ENCODE measurements at places on chromosomes 13 and 19.

DNA sequence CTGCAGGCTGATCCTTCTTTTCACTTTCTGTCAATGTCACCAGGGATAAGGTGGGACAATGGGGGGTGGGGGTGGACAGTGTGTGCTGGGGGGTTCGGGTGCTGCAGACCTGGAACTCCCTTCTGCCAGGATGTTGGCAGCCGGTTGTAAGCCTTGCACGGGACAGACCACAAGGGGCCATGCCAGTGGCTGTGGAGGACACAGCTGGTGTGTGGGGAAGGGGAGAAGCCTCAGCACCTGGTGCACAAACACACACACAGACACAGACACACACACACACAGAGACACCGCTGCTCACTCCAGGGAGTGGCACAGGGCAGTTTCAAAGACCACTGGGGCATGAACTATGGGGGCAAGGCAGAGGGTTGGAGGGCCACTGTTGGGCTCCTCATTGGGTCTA lies 3.6 kb downstream of the F2RL3 start:
- no peak for DNase-seq

- DNase-seq: no peak
Observed at GRCh38 chr13:84570831-84571230, 688.6 kb upstream of the SLITRK1 start.

- DNase-seq: peak; percentile 1
Observed at GRCh38 chr13:44068737-44069136, 189.0 kb downstream of the LACC1 start.

DNA sequence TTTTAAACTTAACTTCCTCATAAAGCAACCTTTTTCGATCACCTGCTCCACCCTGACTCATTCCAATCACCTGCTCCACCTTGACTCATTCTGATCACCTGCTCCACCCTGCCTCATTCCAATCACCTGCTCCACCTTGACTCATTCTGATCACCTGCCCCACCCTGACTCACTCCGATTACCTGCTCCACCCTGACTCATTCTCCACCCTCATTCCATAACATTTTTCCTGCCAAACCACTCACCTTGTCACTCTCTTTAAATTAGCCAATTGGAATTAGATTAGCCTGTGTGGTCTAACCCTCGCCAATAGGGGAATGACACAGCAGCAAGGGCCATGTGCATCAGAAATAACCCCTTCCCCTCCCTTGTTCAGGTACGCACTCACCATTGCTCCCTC lies 31.9 kb upstream of the ZNF83 start:
- DNase-seq: no peak

GRCh38 chr13:40388617-40389016 lies 277.8 kb downstream of the FOXO1 start:
- no peak for DNase-seq

DNA sequence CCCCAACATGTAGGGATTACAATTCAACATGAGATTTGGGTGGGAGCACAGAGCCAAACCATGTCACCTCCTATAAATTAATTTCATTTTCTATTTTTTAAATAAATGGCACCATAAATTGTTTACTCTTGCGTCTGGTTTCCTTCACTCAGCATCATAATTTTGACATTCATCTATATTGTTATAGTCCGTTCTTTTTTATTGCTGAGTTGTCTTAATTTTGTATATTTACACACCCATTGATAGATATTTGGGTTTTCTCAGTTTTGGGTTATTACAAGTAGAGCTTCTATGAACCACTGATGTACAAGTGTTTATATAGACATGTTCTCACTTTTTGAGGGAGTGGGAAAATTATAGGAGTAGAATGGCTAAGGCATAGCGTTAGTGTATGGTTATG lies 445.4 kb downstream of the MYO16 start:
- no peak for DNase-seq

DNA sequence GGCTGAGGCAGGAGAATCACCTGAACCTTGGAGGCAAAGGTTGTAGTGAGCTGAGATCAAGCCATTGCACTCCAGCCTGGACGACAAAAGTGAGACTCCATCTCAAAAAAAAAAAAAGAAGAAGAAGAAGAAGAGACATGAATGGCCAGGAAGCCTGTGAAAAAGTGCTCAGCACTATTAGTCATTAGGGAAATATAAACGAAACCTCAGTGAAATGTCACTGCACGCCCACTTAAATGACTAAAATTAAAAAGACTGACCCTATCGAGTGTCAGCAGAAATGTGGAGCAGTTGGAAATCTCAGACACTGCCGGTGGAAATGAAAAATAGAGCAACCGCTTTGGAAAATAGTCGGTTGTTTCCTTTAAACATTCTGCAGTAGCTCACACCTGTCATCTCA lies 5.5 kb upstream of the TYROBP start:
- DNase-seq: no peak

DNA sequence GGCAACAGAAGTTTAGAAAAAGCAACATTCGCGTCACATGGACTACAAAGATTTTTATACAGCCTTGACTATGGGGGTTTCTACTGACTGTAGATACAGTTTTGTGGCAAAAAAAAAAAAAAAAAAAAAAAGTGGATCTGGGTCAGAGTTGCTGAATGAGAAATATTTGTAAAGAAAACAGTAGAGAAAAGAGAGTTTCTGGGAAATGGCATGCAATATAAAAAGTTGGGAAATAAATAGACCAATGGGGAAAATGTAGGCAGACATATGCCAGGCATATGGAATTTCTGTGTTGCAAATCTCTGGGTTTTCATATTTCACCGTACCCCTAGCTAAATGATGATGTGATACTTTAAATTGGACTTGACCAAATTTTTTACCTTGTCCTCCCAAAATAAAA lies 315.3 kb downstream of the EFNB2 start:
- DNase-seq: no peak

DNA sequence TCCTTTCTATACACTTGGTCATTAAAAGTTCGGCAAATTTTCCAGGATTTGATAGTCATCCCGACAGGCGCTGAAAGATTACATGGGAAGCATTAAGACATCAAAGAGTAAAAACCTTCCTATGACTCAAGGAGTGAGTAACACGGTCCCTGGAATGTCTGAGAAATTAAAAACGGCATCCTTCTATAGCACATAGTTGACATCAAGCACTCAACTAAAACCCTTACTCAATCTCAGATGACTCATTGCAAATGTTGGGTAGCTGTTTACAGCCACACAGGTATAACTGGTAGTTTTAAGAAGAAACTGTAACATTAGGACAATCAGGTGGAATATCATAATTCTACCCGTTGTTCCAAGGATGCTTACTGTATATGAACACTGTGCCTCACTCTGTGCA lies 6.4 kb upstream of the LGALS13 start:
- DNase-seq: no peak

DNA sequence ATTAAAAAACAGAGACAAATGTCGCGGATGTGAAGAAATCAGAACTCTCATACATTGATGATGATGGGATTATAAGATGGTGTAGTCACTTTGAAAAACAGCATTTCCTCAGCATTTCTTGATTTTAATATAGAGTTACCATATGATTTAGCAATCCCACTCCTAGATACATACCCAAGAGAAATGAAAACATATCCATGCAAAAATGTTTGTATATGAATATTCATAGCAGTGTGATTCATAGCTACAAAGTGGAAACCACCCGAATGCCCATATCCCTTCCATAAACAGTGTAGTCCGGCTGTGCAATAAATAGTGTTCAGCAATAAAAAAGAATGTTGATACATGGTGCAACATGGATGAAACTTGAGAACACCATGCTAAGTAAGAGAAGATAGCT lies 44.6 kb downstream of the DPY19L3 start:
- DNase-seq: no peak

- no peak for DNase-seq
Observed at GRCh38 chr13:84243340-84243739, 361.1 kb upstream of the SLITRK1 start.

DNA sequence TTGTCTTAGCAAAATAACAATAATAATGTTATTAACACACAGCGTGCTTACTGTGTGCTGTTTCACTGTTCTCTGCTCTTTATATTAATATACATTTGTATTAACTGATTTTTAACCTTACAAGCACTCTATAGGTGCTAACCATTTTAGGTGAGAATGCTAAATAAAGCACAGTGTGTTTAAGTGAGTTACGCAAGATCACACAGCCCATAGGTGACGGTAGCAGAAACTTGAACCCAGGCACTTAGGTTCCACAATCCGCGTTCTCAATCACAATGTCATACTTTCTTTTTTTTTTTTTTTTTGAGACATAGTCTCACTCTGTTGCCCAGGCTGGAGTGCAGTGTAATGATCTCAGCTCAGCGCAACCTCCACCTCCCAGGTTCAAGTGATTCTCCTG lies 5.8 kb downstream of the ZNF30 start:
- no peak for DNase-seq

- DNase-seq: no peak
Observed at GRCh38 chr13:78768950-78769349, 110.0 kb upstream of the OBI1 start.

- no peak for DNase-seq
Observed at GRCh38 chr19:45409557-45409920, 3.1 kb downstream of the POLR1G start.

GRCh38 chr19:29212356-29212647 lies 649 bp downstream of the UQCRFS1 start:
- DNase-seq: no peak

DNA sequence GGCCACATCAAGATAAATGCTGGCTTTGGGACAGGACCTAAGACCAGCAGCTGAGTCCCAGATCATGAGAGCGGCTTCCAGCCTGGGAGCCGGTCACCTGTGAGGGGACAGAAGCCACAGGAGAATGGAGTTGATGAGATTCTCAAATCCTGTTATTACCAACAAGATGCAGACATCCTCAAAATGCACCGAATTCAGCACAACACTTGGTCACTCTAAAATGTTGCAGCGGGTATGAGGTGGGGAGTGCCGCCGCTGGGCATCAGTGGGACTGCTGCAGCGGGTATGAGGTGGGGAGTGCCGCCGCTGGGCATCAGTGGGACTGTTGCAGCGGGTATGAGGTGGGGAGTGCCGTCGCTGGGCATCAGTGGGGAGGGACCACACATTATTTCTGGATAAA lies 21.2 kb downstream of the RANBP3 start:
- no peak for DNase-seq

- no peak for DNase-seq
Observed at GRCh38 chr13:19984430-19985218, 26.1 kb downstream of the ZMYM2 start.

DNA sequence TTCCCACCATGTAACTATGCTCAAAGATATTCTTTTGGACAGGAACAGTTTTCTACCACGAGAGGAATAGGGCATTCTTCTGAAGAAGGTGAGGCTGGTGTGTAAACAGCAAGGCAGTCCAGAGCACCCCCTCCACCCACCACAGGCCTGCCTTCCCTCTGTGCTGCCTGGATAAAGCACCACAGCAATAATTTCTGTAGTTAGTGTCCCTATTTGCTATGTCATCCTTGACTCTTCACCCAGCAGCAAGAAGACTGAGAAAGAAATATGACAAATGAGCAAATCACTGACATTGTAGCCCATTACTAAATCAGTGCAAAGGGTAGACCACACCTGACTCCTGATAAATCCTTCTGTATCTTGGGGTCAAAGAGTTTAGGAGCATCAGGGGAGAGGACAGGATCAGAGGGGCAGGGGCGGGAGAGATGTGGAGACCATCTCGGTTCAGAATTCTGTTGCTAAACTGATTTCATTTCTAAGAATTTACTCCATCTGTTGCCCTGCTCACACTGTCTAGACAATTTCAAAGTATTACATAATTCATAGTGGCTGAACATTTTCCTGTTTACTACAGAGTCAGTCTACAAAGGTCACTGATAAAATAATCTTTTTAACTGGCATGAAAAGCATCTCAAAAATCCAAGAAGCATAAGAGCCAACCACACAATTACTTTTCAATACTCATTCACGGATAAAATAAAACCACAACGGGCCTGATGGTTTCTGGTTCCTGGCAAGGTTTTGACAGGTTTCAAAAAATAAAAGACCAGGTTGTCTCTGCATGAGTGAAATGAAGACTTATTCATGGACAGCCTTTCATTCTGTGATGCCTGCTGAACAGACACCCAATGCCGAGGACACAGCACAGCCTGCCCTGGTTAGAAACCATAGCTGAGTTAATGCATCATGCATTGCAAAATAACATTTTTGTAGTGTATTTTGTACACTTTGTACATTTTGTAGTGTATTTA lies 88.4 kb upstream of the IRS2 start:
- no peak for DNase-seq

DNA sequence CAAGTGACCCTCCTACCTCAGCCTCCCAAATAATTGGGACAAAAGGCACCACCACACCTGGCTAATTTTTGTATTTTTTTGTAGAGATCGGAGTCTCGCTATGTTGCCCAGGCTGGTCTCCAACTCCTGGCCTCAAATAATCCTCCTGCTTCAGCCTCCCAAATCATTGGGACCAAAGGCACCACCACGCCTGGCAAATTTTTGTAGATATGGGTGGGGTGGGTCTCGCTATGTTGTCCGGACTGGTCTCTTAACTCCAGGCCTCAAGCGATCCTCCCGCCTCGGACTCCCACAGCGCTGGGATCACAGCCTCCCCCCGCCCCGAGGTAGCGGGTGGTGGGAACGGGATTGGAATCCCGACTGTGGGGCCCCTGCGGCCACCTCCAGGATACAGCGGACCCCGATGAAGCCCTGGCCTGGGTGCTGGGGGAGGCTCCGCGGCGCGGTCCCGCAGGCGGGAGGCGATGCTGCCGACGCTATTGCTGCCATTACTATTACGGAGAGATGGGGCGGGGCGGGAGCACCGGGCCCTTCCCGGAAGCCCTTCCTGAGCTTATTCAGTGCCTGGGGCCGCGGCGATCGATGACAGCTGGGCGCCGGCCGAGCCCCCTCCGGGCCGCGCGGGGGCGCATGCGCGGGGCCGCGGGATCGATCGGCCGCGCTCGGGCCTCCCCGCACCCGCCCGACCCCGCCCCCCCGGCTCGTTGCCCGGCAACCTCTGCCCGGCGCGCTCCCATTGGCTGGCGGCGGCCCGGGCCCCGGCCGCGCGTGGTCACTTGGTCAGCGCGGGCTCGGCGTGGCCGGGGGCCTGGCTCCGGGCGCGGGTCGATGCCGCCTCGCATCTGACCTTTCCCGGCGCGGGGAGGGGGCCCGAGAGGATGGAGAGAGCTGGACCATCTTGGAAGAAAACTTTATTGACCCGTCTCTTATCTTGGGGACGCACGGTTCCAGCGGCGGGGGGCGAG lies 27.9 kb upstream of the ONECUT3 start:
- DNase-seq: no peak

DNA sequence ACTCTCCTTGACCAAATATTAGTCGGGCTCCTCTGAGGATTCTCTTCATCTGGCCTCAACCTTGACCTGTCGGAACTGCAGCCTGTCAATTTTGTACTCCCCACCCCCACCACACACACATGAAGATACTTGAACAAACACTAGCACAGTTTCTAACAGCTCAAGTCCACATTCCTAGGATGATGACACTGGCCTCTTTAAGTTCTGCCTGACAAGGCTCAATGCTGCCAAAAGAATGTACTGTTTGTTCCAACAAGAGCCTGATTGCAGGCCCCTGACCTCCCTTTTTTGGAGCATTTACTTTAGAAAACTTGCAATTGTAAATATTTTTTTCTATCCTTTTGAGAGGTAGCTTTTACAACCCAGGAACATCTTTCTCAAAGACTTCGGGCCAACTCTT lies 169.2 kb upstream of the IRS2 start:
- DNase-seq: no peak

GRCh38 chr19:6721773-6722172 lies 1.3 kb upstream of the C3 start:
- DNase-seq: no peak

- no peak for DNase-seq
Observed at GRCh38 chr13:27151798-27152599, 19.6 kb downstream of the USP12 start.
